ENCODE measurements at places on chromosomes 13 and 19. TPM values are rescaled to one million over a fixed set of nuclear protein-coding genes. Genes with fewer than 3 reads are reported as not detected.

The GJB2 gene
- not detected for total RNA-seq

The ZIC5 gene
- total RNA-seq, result 0.47 TPM

The PSG4 gene
- total RNA-seq, result not detected

The ZGLP1 gene
- total RNA-seq, result 9.4 TPM

The ERVK3-1 gene
- 56.2 TPM for total RNA-seq

- H3K4me3 ChIP-seq, result no peak overlapping the region
- no peaks in the 10 kb centered on the region for H3K4me1 ChIP-seq
- H3K36me3 ChIP-seq, result peaks cover 12% of the 10 kb centered on the region
These were observed 12.7 kb upstream of the KL start for GRCh38 chr13:33003458-33004019.

DNA sequence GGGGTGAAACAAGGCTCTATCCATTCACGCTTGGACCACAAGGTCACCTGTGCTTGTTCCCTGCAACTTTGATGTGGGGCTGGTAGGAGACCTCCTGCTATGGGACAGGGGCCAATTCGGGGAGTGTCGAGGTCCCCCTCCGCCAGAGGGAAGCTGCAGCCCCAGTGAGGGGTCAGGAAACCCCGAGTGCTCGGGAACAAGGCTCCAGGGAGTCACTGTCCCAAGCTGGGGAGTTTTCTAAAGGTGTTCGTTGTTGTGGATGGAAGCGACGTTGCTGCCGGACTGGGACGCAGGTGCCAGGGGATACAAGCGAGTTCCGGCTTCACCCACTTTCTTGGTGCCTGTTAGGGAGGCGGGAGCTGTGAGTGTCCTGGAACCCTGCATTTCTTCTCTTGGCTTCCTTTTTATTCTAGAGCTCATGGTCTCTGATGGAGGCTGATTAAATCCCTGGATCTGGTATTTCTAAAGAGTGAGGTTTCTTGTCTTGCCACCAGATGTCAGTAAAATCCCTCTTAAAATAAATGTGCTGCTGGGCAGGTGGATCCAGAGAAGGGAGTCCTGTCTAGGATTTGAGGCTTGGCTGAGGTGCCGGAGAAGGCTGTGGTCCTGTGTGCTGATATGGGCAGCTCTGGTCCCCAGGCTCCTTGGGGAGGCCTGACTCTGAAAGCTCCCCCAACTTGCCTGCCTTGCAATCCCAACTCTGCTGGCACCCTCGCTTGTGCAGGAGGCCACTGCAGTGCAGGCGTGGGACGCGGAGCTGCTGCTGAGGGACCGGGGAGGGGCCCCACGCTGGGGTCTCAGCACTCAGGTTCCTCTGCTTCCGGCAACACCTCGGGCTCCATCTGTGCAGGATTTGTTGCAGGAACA, 153.9 kb downstream of the TEX29 start:
- H3K27me3 ChIP-seq, result peaks cover 11% of the 10 kb centered on the region
- no peak overlapping the region for H3K27ac ChIP-seq
- DNase-seq, result no peak
- H3K36me3 ChIP-seq, result no peaks in the 10 kb centered on the region
- H3K4me1 ChIP-seq, result peaks cover 8% of the 10 kb centered on the region

DNA sequence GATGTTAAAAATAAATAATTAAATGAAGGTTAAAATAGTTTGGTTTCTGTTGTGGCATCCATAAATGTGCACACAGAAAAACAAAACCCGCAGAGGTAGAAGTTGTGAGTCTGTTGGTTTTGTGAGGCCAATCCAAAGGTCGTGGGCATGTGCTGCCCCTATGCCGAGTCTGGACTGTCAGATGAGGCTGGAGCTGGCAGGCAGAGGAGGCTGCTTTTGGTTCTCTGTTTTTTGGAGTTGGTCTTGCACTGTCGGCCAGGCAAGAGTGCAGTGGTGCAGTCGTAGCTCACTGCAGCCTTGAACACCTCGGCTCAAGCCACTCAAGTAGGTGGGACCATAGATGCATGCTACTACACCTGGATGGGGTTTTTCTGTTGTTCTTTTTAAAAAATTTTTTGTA, 43.7 kb downstream of the TSSK6 start:
- no peak for DNase-seq
- H3K36me3 ChIP-seq, result peaks cover 20% of the 10 kb centered on the region
- H3K4me3 ChIP-seq, result no peak overlapping the region
- peaks cover 25% of the 10 kb centered on the region for H3K4me1 ChIP-seq

GRCh38 chr13:51625555-51626345, 41.5 kb downstream of the WDFY2 start:
- no peaks in the 10 kb centered on the region for H3K36me3 ChIP-seq
- H3K4me3 ChIP-seq, result no peak overlapping the region
- peaks cover 39% of the 10 kb centered on the region for H3K4me1 ChIP-seq
- peak overlapping the region; percentile 28 for H3K27ac ChIP-seq
- DNase-seq, result no peak

DNA sequence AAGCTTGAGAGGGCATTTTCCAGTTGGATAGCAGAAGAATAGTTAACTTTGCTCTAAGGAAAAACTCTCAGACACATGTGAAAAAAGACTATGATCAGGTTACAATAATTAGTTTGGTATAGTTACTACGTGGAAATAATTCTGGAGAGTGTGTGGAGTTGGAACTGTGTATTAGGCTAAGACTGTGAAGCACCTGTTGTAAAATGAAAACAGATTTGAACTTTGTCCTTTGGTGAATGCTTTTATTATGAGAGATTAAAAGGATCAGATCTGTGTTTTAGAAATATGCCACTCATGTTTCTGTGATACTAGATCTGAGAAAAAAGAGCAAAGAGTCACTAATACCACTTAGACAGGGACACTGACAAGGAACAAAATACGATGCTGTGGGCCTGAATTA, 807.5 kb upstream of the ATXN8OS start:
- no peak overlapping the region for H3K4me3 ChIP-seq
- no peaks in the 10 kb centered on the region for H3K36me3 ChIP-seq
- H3K27ac ChIP-seq, result no peak overlapping the region
- H3K4me1 ChIP-seq, result no peaks in the 10 kb centered on the region
- DNase-seq, result no peak
- H3K27me3 ChIP-seq, result no peaks in the 10 kb centered on the region

DNA sequence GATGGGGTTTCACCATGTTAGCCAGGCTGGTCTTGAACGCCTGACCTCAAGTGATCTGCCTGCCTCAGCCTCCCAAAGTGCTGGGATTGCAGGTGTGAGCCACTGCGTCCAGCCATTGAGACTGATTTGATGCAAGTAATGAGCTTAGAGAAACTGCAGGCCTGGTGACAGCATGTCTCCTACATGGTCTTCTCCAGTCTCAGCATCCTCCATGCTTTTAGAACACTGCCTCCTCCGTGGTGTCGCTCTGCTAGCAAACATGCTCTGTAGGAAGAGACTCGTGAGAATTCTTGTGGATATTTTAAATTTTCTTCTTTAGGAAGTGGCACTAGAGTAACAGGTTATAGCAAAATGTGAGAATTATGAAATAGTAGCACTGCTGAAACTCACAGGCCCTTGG, 37.1 kb downstream of the TPT1 start:
- H3K27me3 ChIP-seq, result no peaks in the 10 kb centered on the region
- H3K36me3 ChIP-seq, result no peaks in the 10 kb centered on the region
- no peak overlapping the region for H3K27ac ChIP-seq
- no peak for DNase-seq
- H3K4me3 ChIP-seq, result no peak overlapping the region

GRCh38 chr19:13117176-13117771, 734 bp upstream of the TRMT1 start:
- peaks cover 15% of the 10 kb centered on the region for H3K4me1 ChIP-seq
- DNase-seq, result no peak
- H3K27me3 ChIP-seq, result peaks cover 11% of the 10 kb centered on the region
- no peaks in the 10 kb centered on the region for H3K36me3 ChIP-seq

DNA sequence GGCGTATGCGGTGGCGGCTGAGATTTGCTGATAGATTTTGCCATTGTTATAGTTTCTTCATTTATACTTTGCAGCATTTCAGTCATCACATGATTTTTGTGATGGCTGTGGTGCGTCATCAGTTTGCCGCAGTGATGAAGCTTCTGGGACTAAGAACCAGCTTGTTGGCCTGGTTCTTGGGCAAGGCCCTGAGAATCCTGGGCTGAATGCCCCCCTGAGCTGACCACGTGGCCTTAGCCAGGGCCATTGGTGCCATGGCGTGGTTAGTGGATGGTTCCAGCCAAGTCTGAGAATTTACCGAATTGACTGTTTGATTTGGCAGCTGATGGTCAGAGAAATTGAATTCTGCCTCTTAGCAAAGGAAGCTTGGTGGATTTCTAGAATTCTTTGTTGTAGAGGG, 17.8 kb downstream of the GATAD2A start:
- no peak overlapping the region for H3K27ac ChIP-seq
- H3K27me3 ChIP-seq, result peaks cover 12% of the 10 kb centered on the region
- no peak overlapping the region for H3K4me3 ChIP-seq
- no peak for DNase-seq

- no peak overlapping the region for H3K4me3 ChIP-seq
- peaks cover 24% of the 10 kb centered on the region for H3K4me1 ChIP-seq
- peaks cover 3% of the 10 kb centered on the region for H3K27me3 ChIP-seq
- peak; percentile 67 for DNase-seq
These were observed 1344.6 kb downstream of the OLFM4 start for GRCh38 chr13:54373211-54373610.

DNA sequence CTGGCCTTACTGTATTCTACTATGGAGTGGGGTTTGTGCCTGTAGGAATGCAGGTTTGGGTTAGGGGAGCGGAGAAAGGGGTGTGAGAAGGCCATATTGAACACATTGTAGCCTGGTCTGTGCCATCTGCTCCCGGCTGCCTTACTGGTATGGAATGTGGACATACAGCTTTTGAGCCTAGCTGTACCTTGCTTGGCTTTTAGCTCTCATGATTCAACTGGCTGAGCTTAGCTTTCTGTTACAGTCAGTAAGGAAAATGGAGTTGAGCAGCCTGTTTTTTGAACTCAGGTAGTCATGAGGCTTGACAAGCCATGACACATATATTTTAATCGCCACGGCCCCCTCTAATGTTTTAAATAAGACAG, 41.6 kb downstream of the ARHGAP35 start:
- no peaks in the 10 kb centered on the region for H3K36me3 ChIP-seq
- no peak overlapping the region for H3K27ac ChIP-seq
- peaks cover 2% of the 10 kb centered on the region for H3K27me3 ChIP-seq
- peak; percentile 31 for DNase-seq
- H3K4me1 ChIP-seq, result peaks cover 40% of the 10 kb centered on the region

Measured in glutamatergic neuron (in vitro differentiated cells).